Glutamatergic neuron (in vitro differentiated cells): ENCODE measurements at places on chromosomes 4 and X. TPM values are rescaled to one million over a fixed set of nuclear protein-coding genes. Genes with fewer than 3 reads are reported as not detected.

- DNase-seq, result no peak
These were observed 954.3 kb downstream of the PCDH7 start for GRCh38 chr4:31674313-31674947.

DNA sequence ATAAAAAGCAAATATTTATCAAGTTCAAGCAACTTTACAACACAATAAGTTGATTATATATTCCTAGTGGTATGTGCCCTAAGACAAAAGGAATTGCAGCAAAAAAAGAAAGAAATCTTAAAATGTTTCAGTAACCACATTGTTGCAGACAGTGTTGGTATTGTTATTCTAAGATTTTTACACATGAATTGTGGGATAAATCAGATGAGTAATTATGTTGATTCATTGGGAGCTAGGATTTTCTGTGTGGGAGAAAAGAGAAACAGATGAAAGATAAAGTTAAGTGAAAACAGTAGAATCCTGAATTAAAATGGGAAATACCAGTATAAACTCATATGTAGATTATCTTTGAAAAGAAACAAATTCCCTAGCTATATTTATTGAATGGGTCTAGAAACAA, 362.4 kb downstream of the PPP3CA start:
- no peak for DNase-seq

GRCh38 chr4:7929118-7929951, 10.3 kb downstream of the AFAP1 start:
- no peak for DNase-seq

GRCh38 chr4:110781944-110782343, 159.1 kb upstream of the PITX2 start:
- no peak for DNase-seq

DNA sequence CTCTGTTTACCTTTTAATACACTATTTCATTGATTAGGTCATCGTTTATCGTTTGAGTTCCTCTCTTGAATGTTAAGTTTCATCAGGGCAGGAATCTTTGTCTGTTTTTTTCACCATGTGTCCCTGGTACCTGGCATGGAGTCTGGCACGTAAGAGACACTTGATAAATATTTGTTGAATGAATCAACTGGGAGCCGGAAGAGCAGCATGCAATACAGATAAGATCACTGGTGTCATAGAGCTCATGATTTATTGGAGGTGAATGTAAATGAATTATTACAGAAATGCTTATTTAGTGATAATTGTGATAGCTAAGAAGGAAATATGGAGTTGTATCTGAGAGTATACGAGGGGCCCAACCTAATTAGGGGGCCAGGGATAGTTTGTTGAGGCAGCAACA, 62.8 kb downstream of the UCHL1 start:
- DNase-seq, result no peak

- DNase-seq, result no peak
These were observed 72.5 kb downstream of the C4orf46 start for GRCh38 chr4:158599150-158599549.

GRCh38 chr4:135838889-135839288, 1637.3 kb upstream of the PABPC4L start:
- DNase-seq, result no peak

DNA sequence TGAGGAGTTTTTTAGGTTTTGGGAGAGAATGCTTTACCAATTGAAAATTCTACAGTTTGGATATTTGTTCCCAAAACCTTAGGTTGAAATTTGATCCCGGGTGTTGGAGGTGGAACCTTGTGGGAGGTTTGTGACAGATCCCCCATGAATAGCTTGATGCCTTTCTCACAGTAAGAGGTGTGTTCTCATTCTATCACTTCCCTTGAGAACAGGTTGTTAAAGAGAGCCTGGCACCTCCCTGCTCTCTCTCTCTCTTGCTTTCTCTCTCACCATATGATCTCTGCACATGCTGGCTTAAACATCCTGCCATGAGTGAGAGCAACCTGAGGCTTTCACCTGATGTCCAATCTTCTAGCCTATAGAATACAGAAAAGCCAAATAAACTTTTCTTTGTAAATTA, 1475.5 kb upstream of the AGA start:
- no peak for DNase-seq

ZAR1 gene
- total RNA-seq, result 0.49 TPM

CHRDL1 gene
- 38.2 TPM for total RNA-seq

APOO gene
- 36.2 TPM for total RNA-seq

TRPC5OS gene
- not detected for total RNA-seq
